ENCODE measurements at places on chromosomes 7 and 10.

DNA sequence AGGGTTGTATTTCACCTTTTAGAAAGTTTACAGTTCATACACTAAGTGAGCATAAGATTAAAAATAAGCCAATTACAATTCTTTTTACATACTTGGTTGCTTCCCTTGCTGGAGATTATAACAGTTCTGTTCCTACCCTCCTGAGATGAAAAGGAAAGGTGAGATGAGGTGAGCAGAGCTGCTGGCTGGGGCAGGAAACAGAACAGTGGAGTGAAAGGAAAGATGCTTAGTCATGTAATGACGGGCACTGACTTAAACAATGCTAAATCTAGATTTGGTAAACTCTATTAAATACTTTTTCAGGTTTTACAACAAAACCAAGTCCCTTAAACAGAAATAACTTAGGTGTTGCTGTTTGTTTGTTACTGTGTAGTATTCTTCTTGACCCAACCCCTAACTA is 19.9 kb upstream of the ZEB1 start:
- DNase-seq: no peak

- DNase-seq: no peak
These were observed 5.7 kb upstream of the GDI2 start for GRCh38 chr10:5818894-5819293.

GRCh38 chr10:43196131-43196980 is 58.1 kb downstream of the CSGALNACT2 start:
- DNase-seq: no peak

- no peak for DNase-seq
These were observed 49.1 kb downstream of the PLCE1 start for GRCh38 chr10:94042834-94043175.

DNA sequence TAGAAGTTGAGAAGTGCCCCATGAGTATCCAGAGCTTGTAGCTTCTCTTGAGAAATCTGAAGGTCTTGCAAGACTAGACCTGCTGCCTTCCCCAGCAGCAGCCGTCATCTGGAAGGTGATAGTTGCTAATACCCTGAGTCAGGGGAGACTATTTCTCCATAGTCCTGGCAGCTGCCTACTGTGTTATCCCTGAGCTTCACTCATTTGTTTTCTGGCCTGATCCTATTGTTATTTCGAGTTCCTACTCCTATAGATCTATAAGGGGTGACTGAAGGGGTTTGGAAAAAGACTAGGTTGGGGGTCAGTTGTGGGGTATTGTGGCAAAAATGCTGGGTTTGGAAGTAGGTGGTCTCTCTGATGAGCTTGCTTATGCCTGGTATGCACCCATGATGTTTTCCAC is 297.8 kb downstream of the CNTNAP2 start:
- DNase-seq: no peak

GRCh38 chr7:25964483-25964991 is 187.5 kb upstream of the NFE2L3 start:
- no peak for DNase-seq

DNA sequence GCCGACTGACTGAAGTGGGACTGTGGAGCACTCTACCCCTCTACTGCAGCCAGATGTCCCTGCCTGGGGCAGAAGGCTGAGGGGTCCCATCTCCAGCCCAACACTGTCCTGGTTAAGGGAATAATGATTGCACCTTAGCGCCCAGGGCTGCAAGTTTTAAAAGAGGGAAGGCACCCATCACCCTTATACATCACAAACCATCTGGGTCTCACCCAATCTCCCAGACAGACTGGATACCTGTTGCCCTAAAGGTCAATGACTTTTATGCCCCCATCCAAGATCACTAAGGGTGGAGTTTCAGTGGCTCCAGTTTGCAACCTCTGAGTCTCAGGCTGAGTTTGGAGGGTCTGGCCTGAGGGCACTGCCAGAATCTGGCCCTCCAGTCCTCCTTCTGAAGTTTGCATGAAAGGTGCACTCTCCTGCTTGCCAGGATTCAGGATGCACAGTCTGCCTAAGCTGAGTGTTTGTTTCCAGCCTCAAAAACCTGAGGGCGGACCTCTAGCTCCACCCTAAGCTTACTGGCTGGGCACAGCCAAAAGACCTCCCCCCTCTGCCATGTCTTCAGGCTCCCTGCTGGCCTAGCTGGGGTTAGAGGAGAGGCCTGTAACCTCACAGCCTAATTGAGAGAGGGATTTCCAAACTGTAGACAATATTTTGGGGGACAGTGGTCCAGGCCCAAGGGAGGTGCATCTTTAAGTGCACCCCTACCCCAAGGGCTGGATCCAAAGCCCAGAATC is 2.5 kb upstream of the EMX2 start:
- no peak for DNase-seq

GRCh38 chr10:124223711-124224085 is 130.3 kb upstream of the CHST15 start:
- no peak for DNase-seq

- no peak for DNase-seq
These were observed 29.2 kb downstream of the TFAM start for GRCh38 chr10:58414270-58415041.

- DNase-seq: no peak
These were observed 36.9 kb downstream of the ENTPD1 start for GRCh38 chr10:95792874-95793285.

GRCh38 chr7:91098566-91098965 is 165.7 kb upstream of the FZD1 start:
- DNase-seq: no peak

DNA sequence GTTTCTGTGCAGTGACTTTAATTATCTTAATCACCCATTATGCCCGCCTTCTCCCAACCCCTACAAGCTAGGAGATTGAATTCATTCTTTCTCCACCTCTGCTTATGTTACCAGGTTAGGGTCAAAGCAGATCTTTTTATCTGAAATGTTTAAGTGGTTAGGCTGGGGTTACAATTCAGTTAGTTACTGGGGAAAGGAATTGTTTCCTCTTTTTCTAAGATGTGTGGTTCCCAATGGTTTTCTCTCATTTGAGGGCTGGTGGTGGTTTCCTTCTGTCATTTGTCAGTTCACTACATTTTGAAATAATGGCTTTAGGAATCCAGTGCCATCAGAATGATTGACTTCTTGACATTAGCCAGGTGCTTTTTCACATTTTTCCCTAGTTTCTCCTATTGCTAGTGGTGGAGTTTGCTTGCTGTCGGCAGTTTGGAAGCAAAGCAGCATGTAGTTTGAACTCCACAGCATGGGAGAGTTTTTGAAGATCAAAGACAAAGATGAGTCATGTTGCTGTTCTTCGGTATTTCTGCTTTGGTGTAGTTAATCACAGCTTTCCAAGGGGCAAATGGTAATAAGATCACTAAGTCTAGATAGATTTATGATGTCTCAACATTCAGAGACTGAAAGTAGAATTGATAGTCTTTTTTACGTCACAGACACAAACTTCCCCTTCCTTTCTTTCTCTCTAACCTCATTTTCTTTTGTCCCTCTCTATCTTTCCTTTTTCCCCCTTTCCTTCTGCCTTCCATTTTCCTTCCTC is 168.2 kb downstream of the SND1 start:
- no peak for DNase-seq

GRCh38 chr7:4209126-4209525 is 473.0 kb upstream of the FOXK1 start:
- DNase-seq: no peak

DNA sequence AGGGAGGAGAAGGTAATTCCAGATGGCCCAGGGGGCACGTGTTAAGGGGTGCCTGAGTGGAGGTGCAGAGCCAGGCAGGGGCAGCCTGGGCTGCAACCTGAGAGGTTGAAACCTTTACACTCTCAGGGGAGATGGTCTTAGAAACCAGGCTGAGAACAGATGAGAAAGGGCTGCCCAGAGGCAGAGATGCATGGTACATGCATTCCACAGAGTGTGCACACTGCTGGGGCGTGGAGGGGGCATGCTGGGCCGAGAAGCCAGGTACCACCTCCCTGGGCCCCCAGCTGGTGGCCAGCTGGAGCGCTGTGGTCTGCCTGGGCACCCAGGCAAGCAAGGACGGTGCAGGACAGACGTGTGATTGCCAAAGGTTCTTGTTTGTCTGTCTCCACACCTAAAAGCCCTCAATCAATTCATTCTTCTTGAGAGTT is 14.1 kb upstream of the CSGALNACT2 start:
- no peak for DNase-seq

GRCh38 chr7:151342811-151343210 is 1.2 kb downstream of the NUB1 start:
- no peak for DNase-seq

DNA sequence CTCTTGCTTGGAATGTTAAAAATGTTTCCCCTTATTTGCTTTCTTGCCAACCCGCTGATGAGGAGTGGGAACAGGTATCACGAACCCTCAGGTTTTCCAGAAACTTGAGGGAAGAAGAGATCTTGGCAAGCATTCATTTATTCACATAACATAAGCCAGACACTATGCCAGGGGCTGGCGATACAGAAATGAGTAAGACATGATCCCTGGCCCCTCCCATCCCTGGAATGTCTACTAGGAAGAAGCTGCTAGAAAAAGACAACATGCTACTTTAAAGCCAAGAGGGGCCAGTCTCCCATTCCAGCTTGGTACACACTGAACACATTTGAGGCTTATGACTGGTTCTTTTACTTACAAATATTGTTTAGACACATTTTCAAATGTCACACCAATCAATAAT is 26.4 kb downstream of the SLC35B4 start:
- no peak for DNase-seq

DNA sequence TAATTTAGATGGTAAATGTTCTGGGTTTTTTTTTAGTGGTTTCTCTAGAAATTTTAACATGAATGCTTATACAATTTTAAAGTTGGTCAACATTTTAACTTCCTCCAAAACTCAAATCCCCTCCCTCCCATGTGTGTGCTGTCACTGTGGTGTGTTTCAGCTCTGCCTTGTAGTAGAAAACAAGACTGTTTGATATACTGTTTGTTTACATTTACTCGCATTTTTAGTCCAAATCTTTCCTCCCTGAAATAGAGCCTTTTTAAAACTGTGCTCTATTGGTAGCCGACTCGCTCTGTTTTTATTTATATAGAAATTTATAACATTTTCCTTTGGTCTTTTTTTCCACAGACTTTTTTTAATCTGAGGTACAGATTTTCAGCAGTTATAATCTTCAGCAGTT is 19.3 kb downstream of the PROSER2 start:
- no peak for DNase-seq

- DNase-seq: no peak
These were observed 475.4 kb upstream of the IGFBP3 start for GRCh38 chr7:46396481-46396880.

GRCh38 chr10:120646738-120647456 is 189.9 kb downstream of the PLPP4 start:
- DNase-seq: no peak

DNA sequence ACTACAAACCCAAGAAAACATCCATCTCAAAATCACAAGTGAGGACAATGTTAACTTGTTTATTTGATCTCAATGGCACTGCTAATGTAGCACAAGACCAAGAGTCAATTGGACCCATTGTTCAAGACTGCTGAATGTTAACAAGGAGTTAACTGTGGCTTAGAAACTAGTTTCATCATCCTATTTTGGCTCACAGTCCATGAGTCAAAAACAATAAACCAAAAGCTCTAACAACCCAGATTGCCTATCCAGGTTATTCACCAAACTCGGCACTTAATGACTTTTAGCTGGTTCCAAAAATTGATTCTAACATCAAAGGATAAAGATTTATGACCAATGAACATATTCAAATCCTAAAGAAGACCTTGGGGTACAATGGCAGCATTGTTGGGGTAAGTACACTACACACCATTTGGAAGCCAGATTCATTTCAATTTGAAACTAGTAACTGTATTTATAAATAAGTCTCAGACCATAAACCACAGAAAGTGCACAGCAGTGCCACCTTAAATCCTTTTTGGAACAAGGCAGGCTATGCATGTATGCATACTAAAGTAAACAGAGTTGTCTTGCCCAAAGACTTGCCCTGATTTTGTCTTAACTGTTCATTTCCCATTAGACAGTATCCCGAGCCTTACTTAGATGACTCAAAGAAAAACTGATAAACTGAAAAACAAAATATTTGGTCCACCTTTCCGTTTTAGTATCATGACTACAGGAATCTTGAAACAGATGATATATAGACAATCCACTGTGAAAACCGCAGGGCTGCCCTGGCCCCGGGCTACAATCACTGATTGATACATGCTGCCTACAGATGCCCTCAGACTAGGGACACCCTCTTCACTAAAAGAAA is 84.5 kb downstream of the SRPK2 start:
- no peak for DNase-seq

DNA sequence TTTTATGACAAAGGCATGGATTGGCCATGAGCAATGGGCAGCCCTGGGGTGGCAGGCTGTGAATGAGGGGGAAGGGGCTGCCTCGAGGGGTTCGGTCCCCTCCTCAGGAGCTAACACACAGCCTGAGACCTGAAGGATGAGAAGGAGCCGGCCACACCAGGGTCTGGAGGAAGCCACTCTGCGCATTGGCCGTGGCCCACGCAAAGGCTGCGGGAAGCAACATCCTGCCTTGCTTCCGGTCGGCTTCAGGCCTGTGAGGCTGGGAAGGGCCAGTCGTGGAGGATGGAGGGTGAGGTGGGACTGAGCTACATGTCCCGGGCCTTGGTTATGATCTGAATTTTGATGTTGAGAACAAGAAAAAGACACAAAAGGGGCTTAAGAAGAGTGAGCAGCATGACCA is 49.4 kb downstream of the RGS10 start:
- no peak for DNase-seq

GRCh38 chr10:106872176-106872575 is 292.3 kb downstream of the SORCS1 start:
- DNase-seq: no peak
